ENCODE measurements at places on chromosomes 11 and 22. TPM values are rescaled to one million over a fixed set of nuclear protein-coding genes. Genes with fewer than 3 reads are reported as not detected.

Gene CABP7
- total RNA-seq: not detected

Gene KDM4E
- total RNA-seq: not detected

Gene MRGPRF
- total RNA-seq: 14.7 TPM

Gene GAL
- 0.59 TPM for total RNA-seq

Data from smooth muscle cell of the umbilical artery (primary cell).